RPMI7951 (cell line): ENCODE measurements at places on chromosomes 3 and 15. TPM values are rescaled to one million over a fixed set of nuclear protein-coding genes. Genes with fewer than 3 reads are reported as not detected.
A peak's percentile ranks its signal among the peaks of the same experiment; 100 is the strongest.

The CERS3 gene
- total RNA-seq: not detected in 2 replicates

The SNX22 gene
- total RNA-seq: 0.12 and 0.29 TPM in 2 replicates

The FEZF2 gene
- total RNA-seq: not detected in 2 replicates

The NR2E3 gene
- total RNA-seq: not detected in 2 replicates

The CCRL2 gene
- total RNA-seq: 2.8 and 6.1 TPM in 2 replicates

The C3orf85 gene
- total RNA-seq: not detected in 2 replicates

The GABRR3 gene
- not detected in 2 replicates for total RNA-seq

The INSYN1 gene
- total RNA-seq: not detected in 2 replicates

GRCh38 chr3:58989163-58989562 is 60.7 kb downstream of the CFAP20DC start:
- peak; percentile 37 for DNase-seq

DNA sequence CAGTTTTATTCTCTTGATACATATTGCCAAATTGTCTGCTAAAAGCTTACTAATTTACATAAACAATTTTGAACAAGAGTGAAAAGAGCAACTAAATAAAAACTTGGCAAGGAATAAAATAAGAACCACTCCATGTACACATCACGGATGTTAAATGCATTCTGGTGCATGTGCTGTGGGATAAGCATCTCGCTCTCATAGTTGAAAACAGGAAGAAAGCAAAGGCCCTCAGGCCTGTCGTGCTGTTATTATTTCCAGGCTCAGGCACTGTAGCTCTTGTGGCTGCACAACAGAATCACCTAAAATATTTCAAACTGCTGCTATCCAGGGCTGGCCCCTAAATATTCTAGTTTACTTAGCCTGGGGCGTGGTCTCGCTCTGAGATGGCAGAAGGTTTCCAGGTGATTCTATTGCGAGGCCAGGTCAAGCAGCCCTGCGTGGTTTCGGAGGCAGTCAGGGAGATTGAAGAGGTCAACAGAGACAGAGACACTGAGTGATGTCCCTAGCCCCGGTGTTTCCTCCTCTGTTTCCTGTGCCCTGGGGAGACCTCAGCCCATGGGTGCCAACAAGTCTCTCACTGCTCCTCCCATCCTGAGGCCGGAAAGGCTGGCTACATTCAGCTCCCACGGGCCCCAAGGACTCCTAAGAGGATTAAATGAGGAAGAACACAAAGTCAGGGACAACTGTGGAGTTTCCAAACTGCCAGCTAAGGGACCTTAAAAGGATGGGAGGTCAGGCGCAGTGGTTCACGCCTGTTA is 18.2 kb upstream of the PDIA5 start:
- no peak for DNase-seq

- DNase-seq: no peak
Measured at GRCh38 chr3:146838221-146838620, 233.1 kb upstream of the PLSCR5 start.

DNA sequence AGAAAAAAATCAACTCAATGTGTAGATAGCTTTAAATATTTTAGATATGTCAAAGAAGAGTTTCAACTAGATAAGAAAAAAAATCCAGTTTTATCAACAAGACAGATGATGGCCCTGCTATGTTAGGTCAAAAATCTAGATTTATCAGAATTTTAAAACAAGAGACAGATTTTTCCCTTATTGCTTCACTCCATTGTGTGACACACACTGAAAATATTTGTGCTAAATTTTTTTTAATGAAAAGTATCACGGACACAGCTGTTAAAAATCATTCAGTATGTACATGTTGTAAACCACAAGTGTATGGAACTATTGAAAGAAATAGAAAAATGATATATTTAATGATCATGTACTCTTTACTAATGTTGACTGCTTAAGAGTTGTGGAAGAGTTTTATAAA is 43.6 kb downstream of the FOXB1 start:
- DNase-seq: no peak

DNA sequence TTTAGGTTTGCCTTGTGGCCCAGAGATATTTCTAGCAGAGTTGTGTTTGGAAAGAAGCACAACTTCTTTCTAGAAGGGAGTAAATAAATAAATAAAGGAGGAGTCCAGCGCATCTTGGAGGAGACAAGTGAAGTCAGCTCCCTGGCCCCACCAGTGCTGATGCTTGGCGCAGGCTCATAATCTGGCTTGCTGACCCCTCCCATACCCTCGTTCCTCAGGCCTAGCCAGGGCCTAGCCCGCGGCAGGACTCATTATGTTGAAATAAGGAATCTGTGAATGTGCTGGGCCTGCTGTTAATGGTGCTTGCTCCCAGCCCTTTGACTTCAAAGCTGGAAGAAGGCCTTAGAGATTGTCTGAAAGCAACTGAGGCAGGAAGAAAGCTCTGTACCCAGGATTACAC is 3.1 kb downstream of the ZNF710 start:
- DNase-seq: peak; percentile 25

GRCh38 chr3:183662099-183662498 is 26.7 kb downstream of the KLHL24 start:
- DNase-seq: no peak

GRCh38 chr3:173552526-173552925 is 155.0 kb downstream of the NLGN1 start:
- no peak for DNase-seq

DNA sequence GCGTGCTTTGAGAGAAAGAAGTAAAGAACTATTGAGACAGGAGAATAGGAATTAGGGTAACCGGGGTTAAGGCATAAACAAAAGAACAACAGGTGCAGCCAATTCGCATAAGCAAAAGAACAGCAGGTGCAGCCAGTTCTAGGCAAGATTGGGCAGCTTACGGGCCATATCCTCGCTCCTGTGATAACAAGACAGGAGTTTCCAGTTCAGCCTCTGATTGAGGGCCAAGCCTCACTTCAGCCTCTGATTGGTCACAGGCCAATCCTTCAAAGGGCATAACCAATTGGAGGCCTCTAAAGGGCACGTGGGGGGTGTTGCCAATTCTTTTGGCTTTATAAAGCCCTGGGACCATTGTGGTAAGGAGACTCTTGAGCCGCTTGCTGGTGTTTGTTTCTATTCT is 143.5 kb downstream of the GADL1 start:
- no peak for DNase-seq

GRCh38 chr3:13598201-13598600 is 49.3 kb downstream of the FBLN2 start:
- DNase-seq: no peak

DNA sequence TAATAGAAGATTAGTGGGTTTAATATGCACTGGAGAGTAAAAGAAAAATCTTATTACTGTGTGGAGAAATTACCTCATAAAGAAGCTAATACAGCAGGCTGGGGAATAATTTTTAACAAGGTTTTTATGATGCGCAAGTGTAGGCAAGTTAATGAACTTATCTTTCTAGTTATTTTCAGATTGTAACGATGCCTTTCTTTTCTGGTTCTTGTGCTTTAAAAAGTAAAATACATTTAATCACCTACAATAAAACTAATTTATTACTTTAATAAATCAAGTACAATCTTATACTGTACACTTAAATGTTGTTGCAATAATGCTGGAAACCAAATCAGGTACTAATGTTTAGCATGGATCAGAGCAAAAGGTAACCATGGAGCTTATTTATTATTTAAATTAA is 266.6 kb downstream of the ZIC1 start:
- no peak for DNase-seq

- DNase-seq: no peak
Measured at GRCh38 chr3:187406927-187407326, 38.7 kb downstream of the RTP4 start.

DNA sequence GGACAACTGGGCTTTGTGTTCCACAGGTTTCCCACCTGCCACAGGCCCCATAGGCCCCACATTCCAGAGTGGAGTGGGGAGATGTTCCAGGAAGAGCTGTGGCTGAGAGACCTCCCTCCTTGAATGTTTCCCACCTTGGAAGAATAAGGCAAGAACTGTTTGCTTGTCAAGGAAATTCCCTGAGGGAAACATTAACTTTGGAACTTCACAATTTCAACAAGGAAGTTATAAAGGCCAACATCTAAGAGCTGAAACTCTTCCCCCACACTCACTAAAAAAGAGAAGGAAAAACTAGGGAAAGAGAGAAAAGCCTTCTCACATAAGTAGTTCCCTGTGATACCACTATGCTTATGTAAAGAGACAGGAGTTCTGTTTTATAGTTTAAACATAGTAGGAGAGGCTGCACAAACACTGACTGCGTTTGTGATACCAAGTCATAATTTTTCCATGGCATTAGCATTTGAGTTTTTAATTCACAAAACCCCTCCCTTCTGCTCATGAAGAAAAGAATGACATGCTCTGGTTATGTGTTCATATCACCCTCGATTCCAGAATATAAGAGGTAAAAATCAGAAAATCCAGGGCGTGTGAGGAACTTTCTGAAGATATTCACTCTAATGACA is 39.8 kb upstream of the SPRED1 start:
- no peak for DNase-seq

GRCh38 chr15:85430406-85431204 is 50.2 kb downstream of the AKAP13 start:
- DNase-seq: no peak

- no peak for DNase-seq
Measured at GRCh38 chr15:70252056-70252950, 154.6 kb upstream of the TLE3 start.

- no peak for DNase-seq
Measured at GRCh38 chr15:85752491-85752961, 42.2 kb downstream of the KLHL25 start.

DNA sequence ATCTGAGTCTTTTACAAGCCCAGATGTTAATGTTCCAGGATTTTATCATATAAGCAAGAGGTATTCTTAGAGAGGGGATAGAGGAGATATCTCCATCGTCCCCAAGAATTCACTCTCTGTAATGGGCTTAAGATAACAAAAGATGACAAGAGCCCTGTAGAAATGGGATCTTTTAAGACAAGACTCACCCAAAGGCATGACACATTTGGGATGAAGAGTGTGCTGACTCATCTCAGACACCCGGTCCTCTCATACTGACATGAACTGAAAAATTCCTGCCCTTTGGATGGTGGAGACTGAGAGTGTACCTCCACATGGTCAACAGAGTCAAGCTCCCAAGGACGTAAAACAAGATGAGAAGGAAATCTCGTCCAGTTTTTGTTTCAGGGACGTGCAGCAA is 11.0 kb downstream of the LEKR1 start:
- DNase-seq: peak; percentile 73

DNA sequence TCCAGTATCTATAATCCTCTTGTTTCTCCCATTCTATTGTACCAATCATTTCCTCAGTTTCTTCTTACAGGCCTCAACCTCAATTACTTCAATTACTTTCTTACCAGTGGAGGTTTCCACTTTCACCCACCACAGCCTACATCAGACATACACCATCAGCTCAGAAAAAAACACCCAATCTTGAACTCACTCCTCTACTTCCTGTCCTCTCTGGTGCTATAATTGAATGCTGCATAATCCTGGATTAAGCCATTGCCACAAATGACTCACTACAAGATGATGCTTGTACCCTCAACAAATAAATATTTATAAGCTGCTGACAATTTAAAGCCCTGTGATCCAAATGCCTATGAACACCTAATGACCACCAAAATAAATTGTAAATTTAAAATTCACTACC is 18.5 kb downstream of the RYK start:
- DNase-seq: peak; percentile 56

GRCh38 chr3:58679446-58679845 is 12.9 kb upstream of the FAM3D start:
- DNase-seq: peak; percentile 16

DNA sequence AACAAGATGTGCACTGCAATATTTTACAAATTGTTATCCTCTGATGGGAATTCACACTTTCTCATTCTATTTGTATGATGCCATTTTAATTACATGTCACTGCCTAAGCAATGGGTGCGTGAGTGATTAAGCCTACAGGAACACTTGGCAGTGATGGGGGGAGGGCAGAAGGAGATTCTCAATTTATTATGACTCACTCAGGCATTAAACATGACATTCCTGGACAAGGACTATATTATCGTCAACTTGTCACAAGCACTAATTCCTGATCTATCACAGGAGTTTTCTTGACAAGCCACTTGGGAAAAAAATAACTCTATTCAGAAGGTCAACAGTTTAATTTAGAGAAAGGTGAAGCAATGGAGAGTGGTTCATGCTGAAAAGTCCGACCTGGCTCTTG is 556.8 kb downstream of the NSUN3 start:
- no peak for DNase-seq

DNA sequence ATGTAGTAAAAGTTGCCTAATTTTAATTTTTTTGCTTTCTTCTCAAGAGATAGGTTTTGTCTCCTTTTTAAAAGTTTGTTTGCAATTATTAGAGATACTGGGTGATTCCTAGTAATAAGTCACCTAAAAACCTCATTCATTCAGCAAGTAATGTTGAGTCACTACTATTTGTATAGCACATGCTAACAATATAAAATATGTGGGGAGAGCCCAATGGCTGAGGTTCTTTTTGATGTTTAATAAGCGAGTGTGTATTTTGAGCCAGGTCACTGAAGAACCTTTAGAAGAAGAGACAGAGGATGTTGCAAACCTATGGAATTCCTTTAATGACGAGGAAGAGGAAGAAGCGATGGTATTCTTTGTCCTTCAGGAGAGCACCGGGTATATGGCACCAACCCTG is 123.7 kb upstream of the CHRM5 start:
- DNase-seq: no peak

- no peak for DNase-seq
Measured at GRCh38 chr15:68678746-68679145, 100.0 kb downstream of the CORO2B start.

DNA sequence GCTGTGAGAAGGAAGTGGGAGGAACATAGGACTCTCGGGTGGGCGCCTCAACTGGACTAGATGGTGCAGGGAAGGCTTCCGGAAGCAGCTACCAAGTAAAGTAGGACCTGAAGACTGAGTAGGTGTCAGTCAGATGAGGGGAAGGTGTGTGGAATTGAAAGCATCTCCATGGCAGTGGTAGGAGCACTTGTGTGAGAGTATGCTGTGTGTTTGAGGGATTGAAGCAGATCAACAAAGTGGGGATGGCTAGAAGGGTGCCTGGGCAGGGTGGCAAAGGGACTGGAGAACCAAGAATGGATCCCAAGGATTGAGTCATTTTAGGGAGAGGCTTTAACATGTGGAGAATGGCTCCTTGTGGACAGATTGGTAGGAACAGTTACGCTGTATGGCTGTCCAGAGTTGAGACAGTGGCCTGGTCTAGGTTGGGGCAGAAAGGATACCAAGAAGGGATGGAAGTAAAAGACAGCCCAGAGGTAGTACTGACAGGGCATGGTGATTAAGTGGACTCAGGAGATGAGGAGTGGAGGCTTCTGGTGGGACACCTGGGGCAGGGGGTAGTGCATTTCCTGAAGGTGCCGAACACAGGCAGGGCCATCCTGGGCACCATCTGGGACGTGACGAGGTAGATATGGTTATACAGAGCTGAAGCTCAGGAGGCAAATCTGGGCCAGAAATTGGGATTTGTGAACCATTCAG is 1.5 kb downstream of the UQCC5 start:
- DNase-seq: no peak

DNA sequence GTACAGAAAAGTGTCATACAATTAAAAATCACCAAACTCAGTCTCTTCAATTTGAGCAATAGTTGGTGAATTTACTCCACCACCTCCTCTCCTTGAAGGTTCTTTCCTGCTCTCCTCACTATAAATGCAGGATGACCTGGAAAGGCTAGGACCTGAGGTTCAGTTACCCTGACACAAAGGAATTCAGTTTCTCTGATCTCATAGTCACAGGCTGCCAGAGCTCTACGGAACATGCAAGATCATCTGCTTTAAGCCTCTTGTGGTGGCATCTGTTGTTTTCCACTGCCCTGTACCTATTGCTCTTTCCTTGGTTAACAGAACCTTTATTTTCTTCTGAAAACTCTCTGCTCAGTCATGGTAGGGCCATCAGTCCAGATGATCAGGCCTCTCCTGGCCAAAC is 4.9 kb upstream of the TP63 start:
- no peak for DNase-seq

- no peak for DNase-seq
Measured at GRCh38 chr3:59660852-59661625, 611.2 kb upstream of the CFAP20DC start.
